ENCODE measurements at places on chromosomes 6 and 20.

DNA sequence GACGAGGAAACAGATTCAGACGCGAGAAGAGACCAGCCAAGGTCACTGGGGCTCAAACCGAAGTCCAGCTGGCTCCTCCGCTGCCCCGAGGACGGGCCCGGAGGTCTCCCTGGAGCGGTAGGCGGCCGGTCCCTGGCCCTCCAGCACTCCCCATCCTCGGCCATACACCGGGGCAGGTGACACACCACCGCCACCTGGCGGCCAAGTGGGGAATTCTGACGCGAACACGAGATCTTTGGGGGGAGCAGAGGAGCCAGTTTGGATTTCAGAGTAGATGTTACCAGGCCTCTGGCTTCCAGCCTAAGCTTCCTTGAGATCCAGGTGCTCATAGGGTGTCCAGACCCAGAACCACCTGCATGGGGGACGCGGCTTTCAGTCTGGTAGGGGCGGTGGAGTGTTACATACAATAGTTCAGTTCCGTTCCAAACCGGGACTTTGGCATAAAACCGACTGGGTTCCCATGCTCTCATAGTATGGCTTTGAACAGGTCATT, 16.1 kb downstream of the BPIFB1 start:
- DNase-seq: no peak

DNA sequence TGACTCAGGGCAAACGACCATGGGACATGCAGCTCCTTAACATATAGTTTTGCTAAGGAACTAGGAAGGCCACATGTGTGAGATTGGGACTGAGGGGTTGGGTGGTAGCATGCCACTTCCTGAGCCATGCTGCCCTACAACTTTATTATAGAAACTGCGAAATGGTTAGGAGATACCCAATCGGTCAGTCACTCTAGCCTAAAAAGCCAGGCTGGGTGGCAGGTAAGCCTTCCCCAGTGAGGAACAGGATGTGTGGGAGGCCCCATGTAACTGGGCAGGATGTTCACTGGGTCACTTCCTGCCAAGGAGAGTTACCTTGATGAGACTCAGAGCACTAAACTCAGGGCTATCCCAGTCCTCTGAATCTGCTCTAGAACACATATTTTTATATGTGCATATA, 123.5 kb downstream of the MAP3K7 start:
- DNase-seq: no peak

- no peak for DNase-seq
Observed at GRCh38 chr6:75550544-75551167, 51.0 kb upstream of the SENP6 start.

GRCh38 chr20:38452880-38453624, 17.9 kb upstream of the SNHG17 start:
- no peak for DNase-seq

GRCh38 chr6:71194724-71195123, 93.9 kb upstream of the OGFRL1 start:
- DNase-seq: peak; percentile 67

DNA sequence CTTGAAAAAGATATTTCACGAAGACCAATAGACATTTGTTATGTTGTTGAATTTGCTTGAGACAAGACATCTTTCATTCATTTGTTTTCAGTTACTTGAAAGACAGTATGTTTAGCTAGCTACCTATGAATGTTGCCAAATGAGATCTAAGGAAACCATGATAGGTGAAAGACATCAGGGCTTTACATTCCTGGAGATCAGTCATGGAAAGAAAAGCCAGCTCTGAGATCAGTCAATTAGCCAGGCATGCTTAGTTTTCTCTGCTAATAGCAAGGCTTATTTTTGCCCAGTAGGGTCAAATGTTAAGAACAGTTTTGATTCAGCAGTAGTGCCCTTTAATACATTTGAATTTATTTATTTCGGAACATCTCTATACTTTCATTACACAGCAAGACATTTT, 116.5 kb upstream of the EDN1 start:
- DNase-seq: no peak
